ENCODE measurements at places on chromosomes 6 and 20.
A peak's percentile ranks its signal among the peaks of the same experiment; 100 is the strongest.

GRCh38 chr6:92363111-92363510 is 1056.2 kb downstream of the EPHA7 start:
- peak; percentile 32 for DNase-seq

DNA sequence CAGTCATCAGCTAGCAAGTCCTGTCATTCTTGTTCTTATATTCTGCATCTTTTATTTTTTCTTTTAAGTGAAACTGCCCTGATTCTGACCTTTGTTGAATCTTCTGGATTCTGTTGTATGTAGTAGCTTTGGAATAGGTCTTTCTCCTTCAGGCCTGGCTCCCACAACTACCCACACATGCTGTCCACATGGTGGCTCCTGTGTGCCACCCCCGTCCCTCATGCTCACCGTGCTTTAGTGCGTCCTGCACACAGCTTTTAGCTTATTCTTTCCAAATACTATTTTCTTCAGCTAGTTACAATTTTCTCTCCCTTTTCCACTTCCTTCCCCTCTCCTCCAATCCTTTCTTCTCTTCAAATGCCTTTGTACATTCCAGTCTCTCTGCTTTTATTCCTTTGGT is 61.8 kb downstream of the CTNNBL1 start:
- no peak for DNase-seq

GRCh38 chr6:106495014-106495413 is 134.3 kb downstream of the RTN4IP1 start:
- no peak for DNase-seq

DNA sequence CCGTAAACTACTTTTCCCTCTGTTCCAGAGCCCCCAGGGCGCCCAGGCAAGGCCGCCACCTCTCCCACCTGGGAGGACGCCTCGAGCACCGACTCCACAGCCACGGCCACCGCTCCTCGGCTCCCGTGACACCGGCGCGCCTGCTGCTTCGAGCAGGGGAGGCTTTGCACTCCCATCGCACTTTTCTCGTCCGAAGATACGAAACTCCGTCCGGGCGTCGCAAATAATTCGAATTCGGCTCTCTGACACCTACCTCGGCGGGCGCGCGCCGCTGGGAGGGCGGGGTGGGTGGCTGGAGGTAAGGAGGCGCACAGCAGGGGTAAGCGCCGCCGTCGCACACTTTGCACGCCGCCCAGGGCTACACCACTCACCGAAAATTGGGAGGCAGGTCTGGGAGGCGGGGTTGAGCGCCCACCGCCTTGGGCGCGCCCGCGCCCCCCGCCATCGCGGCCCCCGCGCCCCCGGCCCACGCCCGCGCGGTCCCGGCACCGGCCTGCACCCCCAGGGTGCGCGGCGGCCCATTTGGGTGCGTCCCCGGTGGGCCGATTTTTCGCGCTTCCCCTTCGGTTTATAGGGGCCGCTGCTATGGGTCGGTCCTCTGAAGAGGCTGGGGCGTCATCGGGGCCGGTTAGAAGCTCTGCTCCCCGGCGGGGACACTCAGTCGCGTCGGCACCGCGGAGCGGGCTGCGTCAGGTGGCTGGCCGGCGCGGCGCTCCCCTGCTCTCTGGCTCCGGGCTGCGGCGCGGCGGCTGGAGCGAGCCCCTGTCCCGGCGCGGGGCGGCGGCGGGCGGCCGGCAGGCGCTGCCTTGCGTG is 36.2 kb downstream of the GNAS start:
- DNase-seq, result peak; percentile 94

- DNase-seq, result peak; percentile 89
Measured at GRCh38 chr6:152636609-152637295, 410 bp downstream of the SYNE1 start.

DNA sequence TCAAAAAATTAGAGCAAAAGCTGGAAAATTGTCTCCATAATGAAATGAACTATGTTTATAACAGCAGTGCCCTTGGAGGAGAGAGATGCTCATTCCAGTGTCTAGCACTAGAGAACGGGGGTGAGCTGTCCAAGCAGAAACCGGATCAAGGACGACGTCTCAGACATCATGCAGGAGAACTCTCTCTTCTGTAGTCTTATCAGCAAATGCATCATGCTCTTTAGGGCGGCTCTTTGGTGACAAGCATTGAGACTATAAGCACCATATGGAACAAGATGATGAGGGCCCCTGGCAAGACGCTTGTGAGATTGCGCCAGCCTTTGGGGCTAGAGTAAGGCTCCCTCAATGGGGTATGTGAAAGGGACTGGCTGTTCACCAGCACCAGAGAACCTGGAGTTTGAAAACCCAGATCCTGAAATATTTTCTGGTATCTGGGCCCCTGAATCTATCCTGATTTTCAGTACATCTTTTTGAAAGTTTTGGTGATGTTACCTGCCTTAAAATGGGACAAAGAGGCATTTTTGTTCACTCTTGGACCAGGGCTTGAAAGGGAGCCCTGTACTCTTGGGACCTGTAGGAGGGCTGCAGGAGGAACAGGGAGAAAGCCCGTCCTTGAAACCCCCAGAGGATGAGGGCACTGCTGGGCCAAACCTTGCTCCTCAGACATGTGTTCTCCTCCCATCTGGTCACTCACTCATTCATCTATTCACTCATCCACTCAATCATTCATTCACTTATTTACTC is 127.6 kb downstream of the TTLL2 start:
- DNase-seq, result no peak

DNA sequence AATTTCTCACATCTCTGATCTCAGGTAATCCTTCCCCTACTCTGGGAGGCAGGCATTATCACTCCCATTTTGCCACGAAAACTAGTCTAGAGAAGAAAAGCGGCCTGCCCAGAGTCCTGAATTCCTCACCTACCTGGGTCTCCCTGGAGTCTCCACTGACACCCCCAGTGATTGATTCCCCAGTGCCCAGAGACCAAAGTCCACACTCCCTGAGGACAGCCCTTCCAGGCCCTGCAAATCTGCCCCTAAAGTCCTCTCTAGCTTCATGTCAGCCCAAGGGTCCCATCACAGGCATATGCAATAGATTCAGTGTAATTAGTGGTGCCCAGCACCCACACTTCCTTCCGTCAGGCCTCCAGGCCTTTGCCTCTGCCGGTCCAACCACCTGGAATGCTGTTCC is 47.2 kb downstream of the MAFB start:
- no peak for DNase-seq

DNA sequence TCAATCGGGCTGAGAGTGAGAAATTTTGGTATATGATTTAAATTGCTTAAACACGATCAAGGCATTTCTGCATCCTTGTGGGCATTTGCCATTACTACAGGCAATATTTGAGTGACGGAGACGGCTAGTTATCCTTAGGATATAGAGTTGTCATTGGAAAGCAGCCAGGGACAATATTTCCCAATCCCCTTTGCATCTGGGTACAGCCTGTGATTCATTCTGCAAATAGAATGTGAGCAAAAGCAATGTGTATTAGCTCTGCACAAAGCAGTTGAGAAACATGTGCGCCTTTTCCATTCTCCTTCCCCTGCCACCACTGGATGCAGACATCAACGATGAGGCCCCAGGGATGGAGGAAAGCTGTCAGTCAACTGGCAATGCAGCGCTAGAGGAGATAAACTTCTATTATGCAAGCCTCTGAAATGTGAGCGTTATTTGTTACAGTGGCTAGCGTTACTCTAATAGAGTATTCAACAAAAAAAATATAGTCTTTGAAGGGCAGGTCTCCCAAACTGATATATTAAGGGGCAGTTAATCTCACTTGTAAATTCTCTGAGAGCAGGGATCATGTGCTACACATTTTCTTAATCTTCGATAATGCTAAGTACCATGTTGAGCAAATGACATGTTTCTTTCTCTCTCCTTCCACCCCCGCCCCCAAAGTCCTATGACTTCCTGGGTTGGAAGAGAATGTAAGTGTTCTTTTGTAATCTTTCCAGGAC is 37.1 kb upstream of the NCOA3 start:
- no peak for DNase-seq

- DNase-seq, result no peak
Measured at GRCh38 chr6:35013701-35014100, 124.6 kb downstream of the ANKS1A start.

DNA sequence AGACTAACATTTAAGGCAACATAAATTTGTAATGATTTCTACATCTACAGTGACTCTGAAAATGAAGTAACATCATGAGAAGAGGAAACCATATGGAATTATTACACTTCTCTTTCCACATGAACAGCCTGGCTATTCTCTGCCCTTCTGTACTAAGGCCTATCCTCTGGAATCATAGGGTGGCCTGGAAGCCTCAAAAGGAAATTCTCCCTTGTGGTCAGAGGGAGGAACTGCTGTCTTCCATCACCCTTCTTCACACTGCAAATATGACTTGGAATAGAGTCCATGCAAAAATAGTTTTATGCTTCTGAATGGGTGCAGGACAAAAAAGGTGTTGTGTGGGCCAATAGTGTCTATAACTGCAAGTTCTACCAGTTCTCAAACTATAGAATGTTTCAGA is 44.6 kb upstream of the SH3BGRL2 start:
- no peak for DNase-seq

DNA sequence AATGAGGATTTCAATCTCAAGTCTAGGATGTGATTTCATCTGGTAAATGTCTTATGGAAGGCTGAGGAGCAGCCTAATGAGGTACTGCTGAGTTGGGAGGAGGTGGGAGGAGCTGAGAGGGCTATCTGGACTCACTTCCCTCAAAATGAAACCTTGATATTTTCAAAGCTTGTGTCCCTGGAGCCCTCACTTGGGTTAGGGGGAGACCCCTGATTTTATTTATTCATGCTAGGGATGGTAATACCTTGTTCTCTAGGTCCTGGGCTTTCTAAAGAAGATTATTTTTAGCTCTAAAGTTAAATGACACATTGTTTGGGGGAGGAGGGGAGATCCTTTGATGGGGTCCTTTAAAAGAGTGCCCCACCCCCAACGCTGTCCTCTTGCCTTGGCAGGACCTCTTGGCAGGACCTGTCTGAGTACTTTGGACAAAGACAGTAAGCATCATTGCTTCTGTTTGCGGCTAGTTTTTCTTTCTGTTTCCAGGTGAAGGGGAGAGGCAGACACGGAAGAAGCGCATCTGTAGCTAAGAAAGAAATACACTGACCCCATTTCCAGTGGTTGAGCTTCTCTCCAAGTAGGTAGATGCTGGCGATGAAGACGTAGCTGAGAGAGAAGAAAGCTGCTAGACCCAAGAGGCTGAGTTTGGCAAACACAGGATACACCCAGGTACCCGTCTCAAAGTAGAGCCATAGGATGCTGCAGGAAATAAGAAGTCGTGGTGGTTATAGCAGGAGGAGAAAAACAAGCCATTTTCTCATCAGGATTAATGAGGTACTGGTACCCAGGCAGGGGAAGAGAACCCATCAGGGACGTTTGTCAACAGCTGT is 55.6 kb downstream of the ADTRP start:
- DNase-seq, result no peak

- no peak for DNase-seq
Measured at GRCh38 chr6:136404627-136405419, 115.2 kb upstream of the BCLAF1 start.

DNA sequence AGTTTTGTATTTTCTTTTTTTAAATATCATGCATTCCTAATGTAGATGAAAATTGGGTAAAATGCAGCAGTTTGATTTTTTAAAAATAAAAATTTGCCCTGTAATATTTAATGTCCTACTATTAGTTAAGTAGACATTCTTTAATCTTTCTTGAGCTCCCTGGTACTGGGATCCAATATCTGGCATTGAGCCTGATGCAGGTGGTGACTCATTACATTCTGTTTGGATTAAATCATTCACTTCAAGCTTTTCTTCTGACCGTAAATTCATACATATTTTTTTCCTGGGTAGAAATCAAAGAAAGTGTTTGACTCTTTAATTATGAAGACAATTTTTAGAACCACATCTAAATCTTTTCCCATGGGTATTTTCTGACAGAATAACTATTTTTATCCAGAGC is 768.8 kb upstream of the SLC35B3 start:
- DNase-seq, result no peak

- DNase-seq, result no peak
Measured at GRCh38 chr6:25006565-25007001, 70.8 kb upstream of the RIPOR2 start.

DNA sequence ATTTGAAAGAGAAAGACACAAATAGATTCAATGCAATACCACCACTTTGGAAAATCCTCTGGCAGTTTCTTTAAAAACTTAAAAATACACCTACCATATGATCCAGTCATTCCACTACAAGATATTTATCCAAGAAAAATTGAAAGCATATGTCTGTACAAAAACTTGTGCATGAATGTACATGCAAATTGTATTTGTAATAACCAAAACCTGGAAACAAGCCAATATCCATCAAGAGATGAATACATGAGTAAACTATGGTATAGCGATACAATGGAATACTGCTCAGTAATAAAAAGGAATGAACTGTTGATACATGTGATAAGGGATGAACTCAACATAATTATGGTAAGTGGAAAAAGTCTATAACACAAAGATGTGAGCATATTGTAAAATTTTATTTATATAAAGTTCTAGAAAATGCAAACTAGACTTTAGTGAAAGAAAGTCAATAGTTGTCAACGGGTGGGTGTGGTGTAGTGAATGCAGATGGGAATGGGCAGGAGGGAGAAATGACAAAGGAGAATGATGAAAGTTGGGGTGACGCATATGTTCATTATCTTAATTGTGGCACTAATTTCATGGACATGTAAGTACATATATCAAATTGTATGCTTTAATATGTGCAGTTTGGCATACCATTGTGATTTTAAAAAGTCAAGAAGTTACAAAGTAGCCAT is 347.5 kb downstream of the SAMD5 start:
- no peak for DNase-seq

GRCh38 chr6:32742374-32742773 is 1.2 kb downstream of the HLA-DQA2 start:
- no peak for DNase-seq

- no peak for DNase-seq
Measured at GRCh38 chr6:30979141-30979540, 4.4 kb upstream of the MUC21 start.

DNA sequence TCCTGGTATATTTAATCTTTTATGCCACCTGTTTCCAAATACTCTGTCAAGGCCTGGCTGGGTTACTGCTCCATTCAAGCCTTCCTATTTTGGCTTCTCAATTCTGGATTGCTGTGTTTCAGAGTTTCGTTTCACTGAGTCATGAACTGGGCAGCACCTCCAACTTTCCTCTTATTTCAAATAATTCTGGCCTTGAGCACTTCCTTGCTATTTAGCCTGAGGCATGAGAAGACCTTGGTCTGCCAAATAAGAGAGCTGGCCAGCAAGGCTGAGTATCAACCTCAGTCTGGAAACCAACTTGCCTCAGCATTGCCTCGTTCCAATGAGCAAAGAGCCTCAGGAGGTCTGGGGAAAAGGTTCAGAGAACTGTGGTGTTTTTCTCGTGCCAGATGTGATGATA is 66.6 kb downstream of the TNFAIP3 start:
- DNase-seq, result no peak

- no peak for DNase-seq
Measured at GRCh38 chr6:128410584-128410983, 109.8 kb downstream of the PTPRK start.

DNA sequence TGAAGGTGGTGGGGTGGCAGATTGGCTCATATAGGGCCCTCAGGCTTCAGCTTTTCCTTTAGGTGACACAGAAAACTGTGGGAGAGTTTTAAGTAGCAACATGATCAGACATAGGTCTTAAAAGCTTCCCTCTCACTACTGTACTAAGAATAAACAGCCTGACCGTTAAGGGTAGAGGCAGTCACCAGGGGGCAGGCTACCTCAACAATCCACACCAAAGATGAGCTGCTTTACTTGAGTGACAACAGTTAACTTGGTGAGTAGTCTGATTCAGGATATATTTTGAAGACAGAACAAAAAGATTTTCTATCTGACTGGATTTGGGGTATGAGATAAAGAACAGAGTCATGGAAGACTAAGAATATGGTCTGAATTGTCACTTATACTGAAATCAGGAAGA is 193.1 kb upstream of the SHLD1 start:
- peak; percentile 52 for DNase-seq

Measured in kidney (tissue), 22 donors.